Stimulated activated CD8-positive, alpha-beta memory T cell treated with anti-CD3 and anti-CD28 coated beads, Interleukin-7, amount 100 ng/mL, for 48 hours (primary cell): ENCODE measurements at places on chromosomes 5 and 9.

DNA sequence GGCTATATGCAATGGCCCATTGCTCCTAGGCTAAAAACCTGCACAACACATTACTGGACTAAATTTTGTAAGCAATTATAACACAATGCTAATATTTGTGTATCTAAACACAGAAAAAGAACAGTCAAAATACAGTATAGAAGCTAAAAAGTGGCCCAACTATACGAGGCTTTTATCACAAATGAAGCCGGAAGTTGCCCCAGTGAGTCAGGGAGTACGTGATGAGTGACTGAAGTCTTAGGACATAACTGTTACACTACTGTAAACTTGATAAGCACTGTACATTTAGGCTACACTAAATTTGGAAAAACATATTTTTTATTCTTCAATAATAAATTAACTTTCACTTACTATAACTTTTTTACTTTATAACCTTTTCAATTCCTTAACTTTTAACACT lies 105.2 kb upstream of the PRR16 start:
- DNase-seq: no peak

- no peak for DNase-seq
These were observed 342.0 kb downstream of the MLLT3 start for GRCh38 chr9:20280330-20280729.

- no peak for DNase-seq
These were observed 129.2 kb downstream of the MYO10 start for GRCh38 chr5:16806711-16807546.

- DNase-seq: no peak
These were observed 147.6 kb downstream of the AUH start for GRCh38 chr9:91214086-91214485.

DNA sequence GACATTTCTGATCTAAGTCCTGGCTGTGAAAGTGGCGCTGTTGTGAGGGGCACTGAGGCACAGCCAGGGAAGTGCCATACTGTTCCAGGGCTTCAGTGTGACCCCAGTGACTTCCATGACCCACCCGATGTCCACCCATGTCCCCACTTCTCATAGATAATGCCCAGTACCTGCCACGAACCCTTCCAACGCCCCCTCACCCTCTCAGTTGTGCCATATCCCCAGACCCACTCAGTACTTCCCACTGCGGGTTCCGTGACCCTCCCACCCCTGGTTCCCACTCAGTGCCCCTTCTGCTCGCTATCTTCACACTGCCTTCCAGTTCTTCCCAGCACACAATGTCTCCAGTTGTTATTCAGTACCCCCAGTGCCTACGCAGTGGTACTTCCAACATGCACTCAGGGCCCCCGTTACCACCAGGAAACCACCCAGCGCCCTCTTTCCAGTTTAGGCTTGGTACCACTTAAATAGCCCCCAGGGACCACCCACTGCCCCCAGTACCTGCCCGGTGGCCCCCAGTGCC lies 30.7 kb upstream of the PSD2 start:
- no peak for DNase-seq

DNA sequence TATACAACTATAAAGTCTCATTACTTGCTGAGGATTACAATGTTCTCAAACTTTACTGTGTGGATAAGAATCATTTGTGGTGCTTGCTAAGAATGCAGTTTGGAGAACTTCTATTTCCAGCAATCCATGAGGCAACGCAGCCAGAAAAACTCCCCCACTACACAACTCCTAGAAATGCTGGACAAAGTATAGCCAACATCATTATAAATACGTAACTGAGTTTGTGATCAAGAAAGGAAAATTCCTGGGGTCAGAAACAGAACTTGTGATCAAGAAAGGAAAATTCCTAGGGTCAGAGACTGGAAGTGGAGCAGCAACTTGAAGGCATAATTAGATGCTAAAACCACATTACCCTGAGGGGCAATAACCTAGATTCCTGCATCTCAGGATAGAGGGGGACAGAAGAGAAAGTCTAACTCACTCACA lies 81.1 kb downstream of the MAT2B start:
- no peak for DNase-seq

DNA sequence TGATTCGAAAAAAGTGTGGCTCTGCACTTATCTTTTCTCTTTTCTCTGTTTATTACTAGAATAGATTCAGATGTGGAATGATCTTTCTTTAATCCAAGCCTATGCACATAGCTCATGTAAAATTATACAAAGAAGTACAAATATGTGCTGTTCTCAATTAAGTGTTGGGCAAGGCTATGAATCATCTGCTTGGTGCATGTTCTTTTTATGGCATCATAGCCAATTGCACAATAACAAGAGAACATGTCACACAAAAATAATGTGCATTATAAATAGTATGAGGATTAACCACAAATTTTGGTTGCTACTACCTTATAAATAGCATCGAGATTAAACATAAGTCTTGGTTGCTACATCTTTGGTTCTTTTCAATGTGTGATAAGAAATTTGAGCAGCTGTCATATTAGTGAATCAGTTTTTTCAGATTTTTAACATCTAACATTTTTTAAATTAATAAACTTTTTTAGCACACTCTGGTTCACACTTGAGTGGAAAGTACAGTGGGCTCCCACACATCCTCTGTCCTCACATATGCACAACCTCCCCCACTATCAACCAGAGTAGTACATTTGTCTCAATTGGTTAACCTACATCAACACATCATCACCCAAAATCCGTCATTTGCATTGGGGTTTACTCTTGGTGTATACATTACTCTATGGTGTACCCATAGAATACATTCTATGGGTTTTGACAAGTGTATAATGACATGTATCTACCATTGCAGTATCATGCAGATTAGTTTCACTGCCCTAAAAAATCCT lies 6.8 kb upstream of the RECK start:
- DNase-seq: no peak

DNA sequence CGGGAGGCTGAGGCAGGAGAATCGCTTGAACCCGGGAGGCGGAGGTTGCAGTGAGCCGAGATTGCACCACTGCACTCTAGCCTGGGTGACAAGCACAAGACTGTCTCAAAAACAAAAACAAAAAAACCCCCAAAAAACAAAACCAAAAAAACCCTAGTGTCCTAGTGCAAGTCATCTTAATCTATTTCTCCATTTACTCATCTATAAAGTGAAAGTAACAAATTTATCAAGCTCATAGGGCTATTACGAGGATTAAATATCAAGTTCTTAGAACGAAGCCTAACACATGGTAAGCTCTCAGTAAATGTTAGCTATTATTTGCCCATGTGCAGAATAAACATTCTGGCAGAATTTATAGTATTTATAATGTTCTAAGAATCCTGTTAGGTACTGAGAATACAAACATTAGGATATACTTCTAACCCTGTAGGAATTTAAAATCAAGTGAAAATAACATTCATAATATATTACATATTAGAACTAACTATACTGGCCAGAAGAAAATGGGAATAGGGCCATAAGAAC lies 45.0 kb downstream of the GOLPH3 start:
- no peak for DNase-seq

GRCh38 chr9:37859043-37859442 lies 44.9 kb downstream of the SLC25A51 start:
- no peak for DNase-seq

GRCh38 chr9:38619556-38620447 lies 594 bp downstream of the ANKRD18A start:
- no peak for DNase-seq

GRCh38 chr9:16925426-16925825 lies 55.0 kb upstream of the BNC2 start:
- no peak for DNase-seq

DNA sequence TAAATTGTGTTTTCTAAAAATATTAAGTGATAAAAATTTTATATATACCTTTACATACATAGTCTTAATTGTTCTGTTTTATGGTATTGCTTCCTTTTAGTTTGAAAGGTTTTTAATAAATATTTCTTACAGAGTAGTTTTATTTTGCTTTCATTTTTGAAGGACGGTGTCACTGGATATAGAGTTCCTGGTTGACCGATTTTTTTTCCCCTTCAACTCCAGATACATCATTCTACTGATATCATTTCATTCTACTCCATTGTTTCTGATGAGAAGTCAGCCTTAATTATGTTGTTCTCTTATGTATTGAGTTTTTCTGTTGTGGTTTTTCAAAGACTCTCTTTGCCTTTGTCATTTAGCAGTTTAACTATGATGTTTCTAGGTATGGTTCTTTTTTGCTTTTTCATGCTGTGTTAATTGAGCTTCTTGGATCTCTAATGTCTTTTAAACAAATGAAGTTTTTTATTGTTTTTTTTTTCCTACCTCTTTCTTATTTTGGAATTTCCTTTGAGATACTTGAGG lies 30.4 kb downstream of the MTREX start:
- no peak for DNase-seq

DNA sequence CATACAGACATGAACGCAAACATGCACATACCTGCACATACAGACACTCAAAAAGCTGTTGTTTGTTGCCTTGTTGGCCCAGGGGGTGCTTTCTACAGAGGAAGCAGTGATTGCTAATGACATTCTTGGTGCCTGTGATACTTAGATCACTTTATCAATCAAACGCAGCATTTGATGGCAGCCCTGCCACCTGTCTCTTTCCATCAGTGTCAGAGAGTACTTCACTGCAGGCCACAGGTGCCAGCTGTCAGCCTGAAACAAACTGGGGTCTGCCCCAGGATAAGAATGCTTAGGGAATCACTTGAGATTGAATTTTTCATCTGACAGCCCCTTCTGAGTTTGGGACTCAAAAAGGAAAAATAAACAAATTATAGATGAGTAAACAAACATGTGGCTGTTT lies 388.9 kb upstream of the SGCD start:
- DNase-seq: no peak

DNA sequence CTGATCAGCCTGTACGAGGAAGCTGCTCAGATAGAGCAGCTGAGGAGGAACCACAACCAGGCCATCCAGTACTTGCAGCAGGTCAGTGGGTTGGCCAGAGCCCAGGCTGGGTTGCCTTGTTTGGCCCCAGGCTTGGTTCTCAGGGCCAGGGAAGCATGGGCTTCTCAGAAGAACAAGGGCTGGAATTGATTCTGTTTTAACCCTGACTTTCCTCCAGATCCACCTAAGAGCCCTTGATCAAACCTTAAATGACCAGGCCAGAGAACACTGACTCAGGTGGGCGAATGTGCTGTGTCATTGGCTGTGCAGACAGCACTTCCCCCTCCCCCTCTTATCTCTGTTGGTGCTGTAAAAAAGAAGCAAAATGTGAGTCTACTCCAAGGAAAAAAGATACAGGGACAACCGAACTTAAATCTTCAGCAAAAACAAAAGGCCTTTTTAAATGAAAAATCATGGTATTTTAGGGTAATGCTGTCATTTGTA lies 28.1 kb downstream of the TTC23L start:
- DNase-seq: no peak

DNA sequence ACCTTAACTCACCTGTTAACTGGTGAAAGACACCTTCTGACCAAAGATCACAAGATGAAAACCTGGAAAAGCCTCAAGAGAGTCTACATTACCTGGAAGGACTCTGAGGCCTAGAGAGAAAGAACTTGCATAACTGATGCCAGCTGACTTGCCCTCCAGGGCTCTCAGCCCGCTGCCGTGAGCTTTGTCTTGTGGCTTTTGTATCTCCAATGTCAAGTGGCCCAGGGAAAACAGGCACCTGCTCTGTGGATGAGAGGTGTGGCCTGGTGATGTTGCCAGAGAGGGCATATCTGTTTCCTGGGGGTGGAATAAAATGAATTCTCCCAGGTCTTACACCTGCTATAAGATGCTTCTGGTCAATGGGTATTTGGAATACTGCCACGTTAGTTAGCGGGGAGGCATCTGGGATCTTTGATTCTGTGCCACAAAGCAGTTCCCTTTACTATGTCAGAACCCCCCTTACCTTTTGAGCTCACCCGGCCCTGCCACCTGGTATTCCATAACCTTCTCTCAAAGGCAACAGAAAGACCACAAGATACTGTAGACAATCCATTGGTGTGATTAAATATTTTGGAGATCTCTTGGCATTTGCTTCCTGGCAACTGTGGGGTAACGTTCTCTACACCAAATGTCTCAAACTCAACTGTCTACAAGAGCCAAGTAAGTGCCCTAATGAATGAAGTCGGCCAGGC lies 54.9 kb upstream of the N4BP3 start:
- no peak for DNase-seq

DNA sequence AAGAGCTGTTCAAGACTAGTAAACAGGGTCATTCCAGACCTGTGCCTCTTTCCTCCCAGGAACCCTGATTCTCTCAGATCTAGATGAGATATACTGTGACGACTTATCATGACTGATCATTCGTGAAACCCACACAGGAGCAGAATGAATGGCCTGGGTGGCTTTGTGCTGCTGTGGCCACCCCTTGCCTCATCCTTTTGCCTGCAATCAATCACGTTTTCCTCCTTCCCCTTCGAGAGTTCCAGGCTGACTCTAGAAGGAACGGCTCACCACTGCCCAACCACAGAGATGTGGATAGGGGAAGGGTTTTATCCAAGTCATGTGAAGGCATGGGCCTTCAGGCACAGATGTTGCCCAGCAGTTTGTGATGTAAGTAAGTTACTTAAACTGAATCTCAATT lies 5.8 kb downstream of the ANXA6 start:
- DNase-seq: peak; percentile 77

DNA sequence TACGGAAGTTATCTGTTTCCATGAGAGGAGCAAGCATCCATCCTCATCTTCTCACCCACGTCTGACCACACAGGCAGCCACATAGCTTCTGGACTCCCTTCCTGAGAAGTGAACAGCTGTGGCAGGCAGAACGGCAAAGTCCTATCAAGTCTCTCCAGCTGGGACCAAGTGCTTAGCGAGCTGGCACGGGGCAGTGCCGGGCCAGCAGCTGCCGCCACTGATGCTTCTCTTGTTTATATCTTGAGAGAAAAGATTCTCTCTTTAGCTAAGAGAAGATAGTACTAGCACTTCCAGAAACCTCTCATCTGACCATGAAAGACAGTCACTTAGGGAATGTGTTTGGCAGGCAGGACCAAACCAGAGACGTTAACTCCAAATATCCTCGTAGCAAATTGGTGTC lies 37.2 kb downstream of the PLAC8L1 start:
- no peak for DNase-seq

DNA sequence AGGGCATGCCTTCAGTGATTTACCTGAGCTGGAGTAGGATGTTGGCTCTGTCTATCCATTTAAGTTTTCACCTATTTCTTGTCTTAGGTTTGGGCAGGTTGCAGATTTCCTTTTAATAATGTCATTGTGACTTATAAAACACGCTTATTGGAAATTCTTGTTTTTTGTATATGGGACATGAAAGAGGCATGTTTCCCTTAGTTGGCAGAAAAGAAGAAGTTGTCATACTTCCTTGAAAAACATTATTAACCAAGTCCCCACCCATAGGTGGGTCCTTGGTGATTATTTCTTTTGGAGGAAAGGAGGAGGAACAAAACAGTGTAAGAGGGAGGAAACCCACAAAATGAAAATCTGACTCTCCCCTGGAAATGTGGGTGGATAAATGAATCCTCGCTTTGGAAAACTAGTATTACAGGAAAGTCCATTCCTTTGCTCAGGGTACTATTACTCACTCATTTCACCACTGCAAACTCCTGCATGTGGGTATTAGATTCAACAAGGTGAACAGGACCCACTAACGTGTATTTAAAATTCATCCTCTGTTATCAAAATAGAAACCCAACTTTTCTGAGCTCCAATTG lies 9.3 kb downstream of the CER1 start:
- no peak for DNase-seq

GRCh38 chr9:98954244-98954610 lies 10.5 kb downstream of the COL15A1 start:
- DNase-seq: no peak

GRCh38 chr9:123268199-123268464 lies 254 bp downstream of the STRBP start:
- DNase-seq: no peak

GRCh38 chr5:113330533-113331208 lies 104.1 kb downstream of the TSSK1B start:
- DNase-seq: no peak
